ENCODE measurements at places on chromosomes 11 and 22.

- no peak for DNase-seq
Observed at GRCh38 chr11:109165035-109165434, 257.0 kb upstream of the C11orf87 start.

- peak; percentile 44 for DNase-seq
Observed at GRCh38 chr22:43136255-43136654, 6.9 kb downstream of the MCAT start.

DNA sequence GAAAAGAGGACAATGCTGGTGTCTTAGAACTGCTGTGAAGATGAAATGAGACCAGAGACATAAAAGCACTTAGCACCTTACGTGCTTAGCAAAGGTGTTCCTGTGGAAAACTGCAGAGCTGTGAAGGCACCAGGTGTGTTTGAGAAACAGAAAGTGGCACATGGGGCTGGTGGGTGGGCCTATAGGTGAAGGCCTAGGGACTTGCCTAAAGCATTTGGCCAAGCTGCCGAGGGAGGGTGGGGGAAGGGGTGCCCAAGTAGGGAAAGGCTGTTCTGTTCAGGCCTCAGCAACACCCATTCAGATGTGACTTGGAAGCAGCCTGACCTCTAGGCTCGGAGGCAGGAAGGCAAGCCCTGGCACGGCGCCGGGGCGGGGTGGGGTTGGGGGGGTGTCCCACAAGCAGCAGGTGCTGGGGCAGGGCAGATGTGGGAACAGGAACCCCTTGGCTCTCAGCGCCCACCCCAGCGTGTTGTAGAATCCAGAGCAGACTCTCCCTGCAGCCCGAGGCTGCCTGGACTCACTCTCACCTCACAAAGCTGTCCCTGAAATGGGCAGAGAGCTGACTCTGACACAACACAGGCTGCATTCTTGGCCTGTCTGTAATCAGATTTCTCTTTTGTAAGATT, 366.7 kb upstream of the NARS2 start:
- DNase-seq: peak; percentile 82

DNA sequence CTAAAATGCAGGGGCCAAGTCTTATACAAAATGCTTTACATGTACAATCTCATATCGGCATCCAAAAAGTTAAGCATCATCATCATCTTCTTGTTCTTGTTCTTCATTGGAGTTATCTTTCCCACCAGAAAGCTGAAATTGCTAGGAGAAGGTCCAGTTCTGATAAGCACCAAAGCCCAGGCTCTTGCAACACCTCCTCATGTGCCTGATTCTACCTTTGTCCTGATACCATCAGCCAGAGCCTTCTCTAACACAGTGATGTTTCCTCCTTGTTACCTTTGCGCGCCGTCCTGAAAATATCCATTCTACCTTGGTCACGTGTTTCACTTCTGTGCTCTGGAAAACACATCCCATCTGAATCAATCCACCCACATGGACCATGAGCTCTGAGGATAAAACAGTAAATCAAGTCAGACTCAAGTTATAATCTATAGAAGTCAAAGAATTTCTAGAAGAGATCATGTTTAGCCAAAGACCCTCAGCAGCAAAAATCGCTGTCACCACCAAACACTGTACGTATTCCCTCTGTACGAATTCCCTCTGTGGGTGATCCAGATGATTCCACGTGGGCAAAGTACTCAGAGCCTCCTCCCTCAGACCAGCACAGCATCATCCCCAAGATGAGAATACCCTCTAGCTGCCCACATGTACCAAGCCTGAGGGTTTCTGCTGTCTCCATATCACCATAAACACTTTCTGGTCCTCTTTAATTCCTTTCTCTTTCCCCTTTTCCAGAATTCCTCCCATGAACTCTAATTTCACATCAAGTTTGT, 19.0 kb downstream of the JAML start:
- no peak for DNase-seq
